ENCODE measurements at places on chromosomes 4 and X.
A peak's percentile ranks its signal among the peaks of the same experiment; 100 is the strongest.

DNA sequence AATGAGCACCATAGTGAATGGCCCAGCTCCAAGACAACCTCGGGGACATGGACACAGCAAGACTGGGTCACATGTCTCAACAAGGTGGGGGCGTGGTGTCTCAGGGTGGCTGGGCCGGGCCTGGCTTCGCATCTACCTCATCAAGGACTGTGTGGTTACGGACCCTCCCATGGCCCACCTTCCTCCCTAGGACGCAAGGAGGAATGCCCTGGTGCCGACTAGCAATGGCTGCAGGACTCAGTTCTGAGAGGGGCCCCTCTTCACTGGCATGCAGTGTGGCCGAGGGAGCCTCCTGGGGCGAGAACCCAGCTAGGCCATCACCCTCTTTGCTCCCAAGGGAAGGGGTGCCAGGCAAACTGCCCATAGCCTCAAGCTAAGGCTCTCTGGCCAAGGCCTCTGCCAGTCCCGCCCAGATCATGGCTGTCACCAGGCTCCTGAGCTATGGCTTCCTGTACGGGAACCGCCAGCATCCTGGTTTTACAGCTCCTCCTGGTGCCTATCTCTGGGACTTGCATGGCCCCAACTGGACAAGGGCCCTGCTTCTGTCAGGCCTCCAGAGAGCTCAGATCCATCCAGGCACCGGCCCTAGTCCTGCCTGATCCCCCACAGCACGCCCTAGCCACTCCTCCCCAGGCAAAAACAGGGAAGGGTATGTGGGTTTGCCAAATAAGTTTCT, 218.0 kb upstream of the AGTR2 start:
- peak; percentile 37 for DNase-seq

DNA sequence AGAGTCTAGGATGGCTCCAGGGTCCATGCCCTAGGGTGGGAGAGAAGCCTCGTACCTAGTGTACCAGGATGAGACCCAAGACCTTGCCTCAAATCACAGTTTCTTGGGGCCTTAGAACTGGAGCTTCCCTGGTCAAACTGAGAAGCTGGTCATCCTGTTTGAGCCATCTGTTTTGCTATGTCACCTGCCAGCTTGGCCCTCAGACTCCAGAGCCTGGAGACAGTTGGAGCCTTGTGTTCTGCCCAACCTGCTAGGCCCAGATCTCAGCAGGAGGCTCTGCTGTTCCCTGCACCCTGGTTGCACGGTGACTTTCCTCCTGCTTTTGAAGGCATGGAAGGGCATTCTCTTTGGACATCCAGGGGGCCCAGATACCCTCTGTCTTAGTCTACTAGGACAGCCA, 206.3 kb upstream of the ATP6AP2 start:
- no peak for DNase-seq

DNA sequence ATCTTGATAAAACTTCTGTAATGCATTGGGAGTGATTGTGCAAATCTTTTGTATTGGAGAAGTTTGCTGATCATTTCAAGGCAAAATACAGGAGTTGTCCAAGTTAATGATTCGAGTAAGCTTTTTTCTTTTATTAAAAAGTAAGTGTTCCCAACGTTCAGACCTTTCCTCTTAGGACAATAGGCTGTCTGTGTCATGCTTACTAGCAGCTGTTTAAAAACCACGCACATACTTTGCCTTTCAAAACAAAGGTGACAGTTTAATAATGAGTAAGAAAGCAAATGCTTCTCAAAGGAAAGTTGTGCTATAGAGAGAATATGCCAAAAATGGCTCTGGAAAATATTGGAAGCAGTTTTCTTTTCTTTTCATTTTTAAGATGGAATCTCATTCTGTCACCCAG, 11.2 kb downstream of the TRAPPC11 start:
- DNase-seq = no peak

DNA sequence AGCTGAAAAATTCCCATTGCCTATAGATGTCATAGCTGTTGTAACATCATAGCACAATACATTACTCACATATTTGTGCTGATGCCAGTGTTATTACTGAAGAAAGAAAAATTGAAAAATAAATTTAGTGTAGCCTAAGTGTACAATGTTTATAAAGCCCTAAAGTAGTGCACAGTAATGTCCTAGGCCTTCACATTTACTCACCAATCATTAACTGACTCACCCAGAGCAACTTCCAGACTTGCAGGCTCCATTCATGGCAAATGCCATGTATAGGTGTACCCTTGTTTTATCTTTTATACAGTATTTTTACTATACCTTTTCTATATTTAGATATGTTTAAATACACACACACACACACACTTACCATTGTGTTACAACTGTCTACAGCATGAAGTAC, 265.4 kb upstream of the MAGEB18 start:
- no peak for DNase-seq

GRCh38 chr4:10347815-10348214, 109.4 kb downstream of the ZNF518B start:
- DNase-seq = no peak

GRCh38 chr4:38287101-38287851, 327.1 kb downstream of the PTTG2 start:
- DNase-seq = no peak

GRCh38 chr4:91830681-91831395, 472.9 kb upstream of the GRID2 start:
- no peak for DNase-seq

DNA sequence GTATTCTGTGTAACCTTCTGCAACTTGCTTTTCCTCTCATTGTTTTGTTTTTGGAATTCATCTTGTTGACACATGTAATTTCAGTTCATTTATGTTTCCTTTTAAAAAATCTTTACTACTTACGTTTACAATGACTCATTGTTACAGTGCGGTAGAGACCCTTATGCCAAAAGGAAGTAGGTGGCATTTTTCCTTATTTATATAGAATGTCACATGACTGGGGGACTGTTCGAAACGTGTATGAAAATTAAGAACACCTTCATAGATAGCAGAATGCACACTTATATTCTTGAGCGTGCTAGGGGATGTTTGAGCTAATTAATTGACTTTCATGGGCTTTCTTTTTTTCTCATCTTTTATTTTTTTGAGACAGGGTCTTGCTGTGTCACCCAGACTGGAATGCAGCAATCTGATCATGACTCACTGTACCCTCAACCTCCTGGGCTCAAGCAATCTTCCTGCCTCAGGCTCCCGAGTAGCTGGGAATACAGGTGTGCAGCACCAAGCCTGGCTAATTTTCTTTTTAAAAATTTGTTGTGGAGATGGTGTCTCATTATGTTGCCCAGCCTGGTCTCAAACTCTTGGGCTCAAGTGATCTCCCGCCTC, 7.3 kb downstream of the REPS2 start:
- no peak for DNase-seq

DNA sequence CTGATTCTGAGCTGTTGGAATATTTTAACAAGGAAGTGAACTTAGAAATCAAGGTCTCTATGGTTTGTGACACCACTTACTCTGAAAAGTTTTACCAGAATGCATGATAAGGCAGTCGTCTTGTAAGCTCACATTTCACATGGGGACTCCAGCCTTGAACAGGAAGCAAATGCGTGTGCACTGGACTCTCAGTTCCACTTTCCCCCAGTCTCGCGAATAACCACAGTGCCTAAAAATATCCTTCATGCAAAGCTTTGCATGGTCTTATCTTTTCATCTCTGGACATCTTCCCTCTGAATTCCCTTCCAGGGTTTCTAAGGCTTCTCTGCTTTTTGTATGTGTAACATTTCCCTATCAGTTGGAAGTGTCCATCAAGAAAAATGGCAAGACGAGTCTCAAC, 581.8 kb downstream of the NLGN4X start:
- no peak for DNase-seq

GRCh38 chr4:73752424-73752823, 12.1 kb downstream of the CXCL8 start:
- no peak for DNase-seq

- DNase-seq = no peak
Measured at GRCh38 chr4:175070444-175070843, 152.3 kb downstream of the ADAM29 start.

DNA sequence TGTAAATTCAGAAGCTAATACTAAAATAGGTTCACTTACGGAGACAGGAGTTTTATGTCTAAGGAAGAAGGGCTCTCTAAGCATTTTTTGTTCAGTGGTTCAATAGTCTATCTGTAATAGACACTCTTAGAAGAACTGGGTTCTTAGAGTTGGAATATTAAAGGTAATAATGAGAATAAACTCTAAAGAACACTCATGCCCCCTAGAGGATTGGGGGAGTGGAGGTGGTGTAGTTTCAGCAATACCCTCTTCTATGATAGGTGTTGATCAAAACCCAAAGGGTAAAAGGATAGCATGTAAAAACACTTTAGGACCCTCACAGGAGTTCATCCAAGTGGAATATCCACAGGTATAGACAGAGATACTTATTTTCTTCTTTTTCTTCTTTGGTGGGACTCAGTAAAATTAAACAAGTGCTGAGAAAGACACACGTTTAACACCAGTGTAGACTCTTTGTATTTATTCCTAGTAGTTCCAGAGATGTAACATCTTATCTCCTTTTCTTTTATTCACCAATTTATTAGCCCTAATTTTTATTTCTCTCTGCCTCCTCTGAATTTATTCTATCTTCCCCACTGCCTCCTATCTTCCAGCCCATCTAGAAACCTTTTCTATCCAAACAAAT, 25.7 kb upstream of the MND1 start:
- DNase-seq = peak; percentile 39

- no peak for DNase-seq
Measured at GRCh38 chr4:147360301-147360700, 120.6 kb upstream of the EDNRA start.

DNA sequence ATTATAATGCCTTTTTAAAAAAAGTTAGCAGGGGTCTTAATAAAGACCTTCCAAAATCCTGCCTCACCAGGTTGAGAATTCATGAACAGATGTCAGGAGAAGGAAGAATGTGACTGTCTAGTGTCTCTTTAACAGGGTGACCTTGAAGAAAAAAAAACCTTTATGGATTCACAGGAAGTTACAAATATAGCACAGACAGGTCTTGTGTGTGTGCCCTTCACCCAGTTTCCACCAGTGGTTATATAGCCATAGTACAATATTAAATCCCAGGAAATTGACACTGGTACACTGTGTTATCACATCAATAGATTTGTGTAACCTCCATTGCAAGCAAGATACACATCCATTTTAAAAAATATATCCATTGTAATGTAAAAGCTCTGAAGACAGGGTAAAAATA, 43.7 kb downstream of the HADH start:
- no peak for DNase-seq

- DNase-seq = peak; percentile 48
Measured at GRCh38 chrX:39819921-39820849, 277.6 kb downstream of the BCOR start.

GRCh38 chr4:64715741-64716140, 306.5 kb upstream of the TECRL start:
- no peak for DNase-seq

- DNase-seq = peak; percentile 2
Measured at GRCh38 chr4:105613306-105613705, 60.9 kb downstream of the ARHGEF38 start.

- DNase-seq = no peak
Measured at GRCh38 chr4:185304541-185304940, 91.2 kb downstream of the LRP2BP start.

GRCh38 chrX:14673764-14674163, 144.4 kb downstream of the GLRA2 start:
- DNase-seq = no peak

DNA sequence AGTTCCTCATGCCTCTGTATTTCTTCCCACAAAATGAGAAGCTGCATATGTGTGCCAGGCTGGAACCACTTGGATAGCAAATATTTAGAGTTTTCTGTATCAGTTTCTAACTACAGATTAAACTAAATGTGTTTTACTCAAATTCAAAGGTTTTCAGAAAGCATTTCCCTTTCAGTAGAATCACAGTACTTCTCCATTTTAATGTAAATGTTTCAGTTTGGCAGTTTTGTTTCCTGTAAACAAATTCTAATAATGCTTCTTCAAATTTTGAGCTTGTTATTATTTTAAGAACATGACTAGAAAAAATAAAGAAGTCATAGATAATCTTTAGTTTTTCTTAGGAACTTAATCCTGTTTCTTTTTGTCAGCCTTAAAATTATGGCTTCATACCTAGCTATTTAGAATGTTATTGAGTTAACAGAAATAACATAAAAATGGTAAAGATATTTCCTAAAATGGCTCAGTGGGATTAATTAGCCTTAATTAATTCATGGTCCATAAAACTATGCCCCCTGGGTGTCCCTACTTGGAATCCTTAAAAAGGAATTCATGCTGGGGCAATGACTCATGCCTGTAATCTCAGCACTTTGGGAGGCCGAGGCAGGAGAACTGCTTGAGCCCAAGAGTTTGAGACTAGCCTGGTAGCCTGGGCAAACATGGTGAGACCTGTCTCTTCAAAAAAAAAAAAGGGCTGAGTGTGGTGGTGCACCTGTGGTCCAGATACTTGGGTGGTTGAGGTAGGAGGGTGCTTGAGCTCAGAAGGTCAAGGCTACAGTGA, 83.8 kb upstream of the GPR34 start:
- DNase-seq = no peak

DNA sequence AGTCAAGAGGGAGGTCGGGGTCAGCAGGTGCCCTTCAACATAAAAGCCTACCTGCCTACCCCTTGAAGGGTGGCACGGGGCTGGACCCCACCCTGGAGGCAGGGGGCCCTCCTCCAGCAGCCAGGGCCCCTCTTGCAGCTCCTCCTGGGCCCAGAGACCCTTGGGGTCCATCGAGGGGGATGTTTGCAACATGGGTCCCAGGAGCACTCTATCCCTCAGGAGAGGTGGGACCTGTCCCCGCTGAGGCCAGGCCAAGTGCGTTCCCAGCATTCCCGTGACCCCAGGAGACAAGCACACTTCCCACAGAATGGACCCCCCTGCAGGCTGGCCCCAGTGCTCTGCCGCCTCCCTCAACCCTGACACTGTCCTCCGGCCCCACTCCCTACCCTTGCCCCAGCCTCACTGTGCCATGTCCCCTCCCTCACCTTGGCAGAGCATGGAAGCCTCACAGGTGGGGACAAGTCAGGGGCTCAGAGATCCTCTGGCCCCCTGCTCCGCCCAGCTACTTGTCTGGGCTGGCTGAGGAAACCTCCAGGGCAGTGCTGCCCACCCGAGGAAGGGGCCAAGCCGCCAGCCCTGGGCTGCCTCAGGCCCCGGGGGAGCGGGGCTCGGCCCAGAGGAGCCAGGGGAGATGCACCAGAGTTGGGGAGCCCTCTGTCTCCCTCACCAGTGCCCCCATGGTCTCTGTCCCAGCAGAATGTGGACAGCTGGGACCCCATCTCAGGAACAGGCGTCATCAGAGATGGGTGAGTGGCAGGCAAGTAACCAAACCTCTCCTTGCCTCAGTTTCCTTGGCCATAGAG, 2.2 kb downstream of the MXD4 start:
- DNase-seq = no peak

DNA sequence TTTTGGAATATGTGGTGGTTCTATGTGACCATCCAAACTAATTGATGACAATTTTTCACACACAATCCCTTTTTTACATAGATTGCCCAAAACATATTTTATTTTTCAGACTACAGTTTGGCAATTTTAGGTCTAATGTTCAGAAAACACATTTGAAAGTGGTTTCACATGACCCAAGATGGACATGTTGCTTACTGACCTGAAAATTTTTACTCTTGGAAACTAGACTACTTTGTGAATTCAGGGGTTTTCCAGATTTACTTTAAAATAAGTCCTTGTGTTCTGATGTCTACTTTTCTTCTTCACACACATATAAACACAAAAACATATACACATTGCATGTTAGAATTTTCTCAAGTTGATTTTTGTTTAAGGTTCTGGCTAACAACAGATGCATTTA, 79.5 kb downstream of the HMGB2 start:
- DNase-seq = no peak
